ENCODE measurements at places on chromosomes 4 and X.
A peak's percentile ranks its signal among the peaks of the same experiment; 100 is the strongest.

GRCh38 chr4:186948361-186949242 is 224.9 kb upstream of the FAT1 start:
- DNase-seq: no peak

- DNase-seq: no peak
Observed at GRCh38 chr4:77093401-77093800, 17.6 kb upstream of the CCNI start.

- no peak for DNase-seq
Observed at GRCh38 chr4:183240581-183241321, 79.3 kb downstream of the CLDN22 start.

DNA sequence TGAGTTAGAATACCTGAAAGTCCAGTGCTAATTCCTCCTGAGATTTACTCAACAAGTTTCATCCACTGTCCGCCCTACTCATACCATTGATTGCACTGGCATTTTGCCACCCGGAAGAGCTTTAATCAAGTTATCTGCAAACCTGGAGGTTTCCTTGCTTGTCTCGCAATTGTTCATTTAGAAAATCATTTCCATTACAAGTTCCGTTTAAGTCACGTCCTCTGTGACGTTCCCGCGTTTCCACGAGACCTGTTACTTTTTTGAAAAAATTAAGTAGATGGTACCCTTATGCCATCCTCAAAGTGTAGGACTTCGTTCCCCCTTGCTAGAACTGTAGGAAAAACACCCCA is 761 bp upstream of the FRYL start:
- DNase-seq: peak; percentile 54

DNA sequence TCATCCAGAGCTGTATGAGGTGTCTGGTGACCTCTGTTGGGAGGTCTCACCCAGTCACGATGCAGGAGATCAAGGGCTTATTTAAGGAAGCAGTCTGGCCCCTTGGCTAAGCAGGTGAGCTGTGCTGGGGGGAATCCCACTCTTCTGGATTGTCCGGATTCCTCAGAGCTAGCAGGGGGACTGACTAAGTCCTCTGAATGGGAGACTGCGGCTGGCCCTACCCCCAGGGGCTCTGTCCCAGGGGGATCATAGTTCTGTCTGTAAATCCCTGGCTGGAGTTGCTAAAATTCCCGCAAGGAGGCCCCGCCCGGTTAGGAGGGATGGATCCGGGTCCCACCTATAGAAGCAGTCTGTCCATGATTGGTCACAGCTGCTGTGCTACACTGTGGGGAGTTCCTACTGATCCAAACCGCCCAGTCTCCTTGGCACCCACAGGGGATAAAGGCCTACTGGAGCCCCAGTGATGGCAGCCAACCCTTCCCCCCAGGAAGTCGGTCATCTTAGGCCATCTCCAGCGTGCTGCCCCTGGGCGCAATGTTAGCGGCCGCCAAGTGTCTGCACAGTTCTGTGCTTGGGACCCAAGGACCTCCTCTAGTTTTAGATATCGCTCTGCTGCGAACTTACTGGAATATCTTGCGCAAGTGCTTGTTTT is 118.2 kb upstream of the KLF8 start:
- no peak for DNase-seq

- no peak for DNase-seq
Observed at GRCh38 chr4:185309770-185310169, 86.0 kb downstream of the LRP2BP start.

GRCh38 chr4:84648863-84649647 is 66.1 kb downstream of the CDS1 start:
- no peak for DNase-seq

GRCh38 chrX:25600776-25601175 is 537.4 kb upstream of the MAGEB18 start:
- DNase-seq: no peak

- no peak for DNase-seq
Observed at GRCh38 chr4:19776021-19776459, 475.7 kb upstream of the SLIT2 start.

DNA sequence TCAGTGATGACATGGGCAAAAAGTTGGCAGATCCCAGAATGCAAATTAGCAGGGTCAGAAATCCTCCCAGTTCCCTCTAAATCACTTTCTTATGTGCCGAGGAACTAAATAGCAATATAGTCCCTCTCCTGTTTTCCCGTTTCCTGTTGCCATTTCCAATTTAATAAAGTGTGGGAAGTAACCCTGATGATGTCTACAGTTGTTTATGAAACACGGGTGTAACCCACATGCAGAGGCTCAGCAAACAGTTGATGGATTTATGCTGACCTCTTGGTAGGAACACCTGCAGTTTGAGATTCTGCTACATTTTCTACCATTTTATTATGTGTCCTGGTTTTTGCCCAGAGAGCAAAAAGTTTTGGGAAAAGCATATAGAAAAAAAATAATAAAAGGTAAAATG is 56.7 kb downstream of the FGFBP1 start:
- no peak for DNase-seq

DNA sequence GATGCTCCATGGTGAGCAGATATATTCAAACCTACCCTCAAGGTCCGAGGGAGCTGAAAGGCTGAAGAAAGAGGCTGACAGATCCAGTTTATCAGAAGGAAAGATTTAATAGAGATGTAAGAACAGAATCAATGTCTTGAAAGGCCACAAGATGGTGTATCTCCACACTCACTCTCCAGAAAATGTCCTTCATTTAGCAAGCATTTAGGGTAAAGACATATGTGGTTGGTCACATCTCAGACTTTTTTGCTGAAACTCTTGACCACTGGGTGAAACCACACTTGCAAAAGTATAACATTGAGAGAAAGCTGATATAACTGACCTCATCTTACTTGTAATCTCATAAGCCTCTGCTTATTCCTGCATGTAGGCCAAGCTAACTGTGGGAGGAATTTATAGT is 745.8 kb upstream of the GALNTL6 start:
- no peak for DNase-seq

GRCh38 chrX:79270401-79270800 is 96.7 kb downstream of the ITM2A start:
- DNase-seq: peak; percentile 80

DNA sequence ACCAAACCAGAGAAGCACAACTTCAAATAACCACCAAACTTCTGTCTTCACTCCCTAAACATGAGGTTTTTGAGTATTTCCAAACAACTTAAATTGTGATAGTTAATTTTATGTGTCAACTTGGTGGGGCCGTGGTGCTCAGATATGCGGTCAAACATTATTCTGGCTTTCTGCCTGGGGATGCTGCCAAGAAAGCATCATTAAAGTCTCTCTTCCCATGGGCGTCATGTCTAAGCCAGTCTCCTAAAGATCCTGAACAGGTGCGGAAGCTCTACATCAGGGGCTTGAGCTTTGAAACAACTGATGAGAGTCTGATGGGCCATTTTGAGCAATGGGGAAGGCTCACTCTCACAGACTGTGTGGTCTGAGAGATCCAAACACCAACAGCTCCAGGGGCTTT is 24.1 kb upstream of the SOD3 start:
- DNase-seq: no peak

- no peak for DNase-seq
Observed at GRCh38 chrX:12581546-12581945, 209.7 kb upstream of the PRPS2 start.

- no peak for DNase-seq
Observed at GRCh38 chrX:41468647-41469323, 21.6 kb downstream of the NYX start.

GRCh38 chr4:80462621-80463091 is 127.1 kb downstream of the CFAP299 start:
- no peak for DNase-seq
